Hippocampal formation (tissue), 2 donors: ENCODE measurements at places on chromosomes 7 and 10.

- no peak for DNase-seq
Observed at GRCh38 chr10:5910323-5911100, 20.5 kb downstream of the FBH1 start.

- DNase-seq = no peak
Observed at GRCh38 chr7:37262181-37262580, 186.5 kb downstream of the ELMO1 start.

DNA sequence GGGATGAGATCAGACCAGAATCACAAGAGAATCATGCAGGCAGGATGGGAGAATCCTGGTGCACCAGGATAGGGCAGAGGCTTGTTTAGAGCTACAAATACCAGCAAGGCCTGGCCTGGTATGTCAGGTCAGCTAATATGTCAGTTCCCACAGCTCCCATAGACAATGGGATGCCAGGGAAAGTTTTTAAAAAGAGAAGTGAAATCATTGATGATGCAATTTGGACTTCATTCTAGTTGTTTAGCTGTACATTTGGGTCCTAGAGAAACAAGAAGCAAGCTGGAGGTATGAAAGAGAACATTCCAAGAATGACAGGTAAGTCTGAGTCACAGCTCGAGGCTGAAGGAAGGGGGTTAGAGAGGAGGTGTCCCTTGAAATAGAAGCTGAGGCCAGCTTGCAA, 45.2 kb downstream of the GPR141 start:
- DNase-seq = no peak

DNA sequence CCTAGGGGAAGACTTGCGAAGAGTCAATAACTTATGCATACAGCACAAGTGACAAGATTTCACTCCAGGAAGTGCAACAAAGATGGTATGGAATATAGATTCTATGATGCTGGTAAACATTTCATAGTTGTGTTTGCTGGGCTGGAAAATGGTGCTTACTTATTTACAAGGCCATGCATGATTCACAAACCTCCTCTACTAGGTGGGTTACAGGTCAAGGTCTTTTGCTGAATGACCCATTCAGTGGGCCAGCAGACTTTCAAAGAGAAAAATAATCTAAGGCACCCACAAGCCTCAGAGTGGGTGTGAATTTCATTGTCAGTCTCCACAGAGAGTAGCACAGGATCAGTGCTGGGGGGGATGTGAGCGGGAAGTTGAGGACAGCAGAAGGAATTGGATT, 378.5 kb downstream of the PLXNA4 start:
- DNase-seq = no peak

DNA sequence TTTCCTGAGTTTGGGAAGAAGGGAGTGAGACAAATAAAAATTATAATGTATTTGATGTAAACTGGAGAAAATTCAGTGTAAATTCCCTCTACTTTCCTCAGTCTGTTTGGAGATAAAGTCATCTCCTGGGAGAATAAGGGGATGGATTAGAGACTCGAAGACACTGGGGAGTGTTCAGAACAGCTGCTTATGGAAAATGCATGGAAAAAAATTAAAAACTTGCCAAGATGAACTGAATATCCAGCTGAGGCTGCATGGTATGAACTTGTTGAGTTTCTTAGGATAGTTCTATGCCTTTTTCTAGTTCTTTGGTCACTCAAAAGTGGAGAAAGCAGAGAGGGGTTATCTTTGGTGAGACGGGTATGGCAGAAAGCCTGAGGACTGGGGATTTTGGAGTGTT, 210.5 kb downstream of the BICC1 start:
- no peak for DNase-seq

GRCh38 chr10:119439922-119440321, 102.6 kb downstream of the RGS10 start:
- DNase-seq = no peak

- no peak for DNase-seq
Observed at GRCh38 chr10:93695740-93696139, 6.7 kb downstream of the FRA10AC1 start.

- DNase-seq = no peak
Observed at GRCh38 chr7:37942934-37943610, 22.6 kb downstream of the EPDR1 start.

GRCh38 chr10:124648738-124649137, 95.4 kb downstream of the FAM53B start:
- DNase-seq = peak; percentile 68

- no peak for DNase-seq
Observed at GRCh38 chr10:31147210-31147608, 115.5 kb upstream of the ZNF438 start.

GRCh38 chr7:132866144-132866531, 215.8 kb downstream of the CHCHD3 start:
- DNase-seq = no peak

- no peak for DNase-seq
Observed at GRCh38 chr10:99958302-99958701, 51.4 kb downstream of the DNMBP start.

- no peak for DNase-seq
Observed at GRCh38 chr7:95919556-95919955, 147.2 kb downstream of the DYNC1I1 start.

- DNase-seq = no peak
Observed at GRCh38 chr7:156754201-156754600, 113.6 kb downstream of the RNF32 start.

- DNase-seq = no peak
Observed at GRCh38 chr10:115932099-115932498, 340.9 kb downstream of the GFRA1 start.

- no peak for DNase-seq
Observed at GRCh38 chr10:58622246-58622645, 109.6 kb downstream of the BICC1 start.

DNA sequence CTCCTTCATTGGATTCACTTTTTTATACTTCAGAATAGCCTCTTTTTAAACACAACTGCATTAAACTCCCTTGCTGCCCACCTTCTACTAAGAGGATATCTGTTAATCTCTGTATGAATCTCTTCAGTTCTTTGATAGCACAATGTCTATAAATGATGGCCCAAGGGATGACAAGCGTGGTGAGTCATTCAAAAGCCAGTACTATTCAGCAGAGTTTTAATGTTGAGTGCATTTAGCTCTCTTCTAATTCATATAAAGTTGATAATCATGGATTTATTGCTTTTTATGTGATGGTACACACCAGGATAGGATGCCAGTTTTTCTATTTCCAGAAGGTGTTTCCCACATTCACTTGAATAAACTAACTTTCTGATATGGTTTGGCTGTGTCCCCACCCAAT, 57.4 kb upstream of the HECTD2 start:
- DNase-seq = no peak

DNA sequence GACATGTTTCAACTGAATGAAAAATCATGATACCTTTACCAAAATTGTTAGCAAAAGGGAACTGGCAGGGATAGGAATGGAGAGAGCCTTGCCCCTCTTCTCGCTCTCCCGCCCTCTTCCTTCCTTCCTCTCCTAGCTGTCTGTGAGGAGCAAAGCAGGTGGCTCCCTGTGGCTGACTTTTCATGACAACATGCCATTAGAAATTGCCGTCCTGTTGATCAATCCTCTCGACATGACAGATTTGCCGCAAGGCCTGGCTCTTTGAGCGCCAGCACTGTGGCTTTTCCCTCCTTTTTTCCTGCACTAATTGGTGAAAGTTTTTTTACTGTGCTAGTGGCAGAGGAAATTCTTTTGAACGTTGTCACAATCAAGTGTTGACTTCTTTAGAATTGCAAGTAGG, 171.1 kb downstream of the TCF7L2 start:
- DNase-seq = no peak

DNA sequence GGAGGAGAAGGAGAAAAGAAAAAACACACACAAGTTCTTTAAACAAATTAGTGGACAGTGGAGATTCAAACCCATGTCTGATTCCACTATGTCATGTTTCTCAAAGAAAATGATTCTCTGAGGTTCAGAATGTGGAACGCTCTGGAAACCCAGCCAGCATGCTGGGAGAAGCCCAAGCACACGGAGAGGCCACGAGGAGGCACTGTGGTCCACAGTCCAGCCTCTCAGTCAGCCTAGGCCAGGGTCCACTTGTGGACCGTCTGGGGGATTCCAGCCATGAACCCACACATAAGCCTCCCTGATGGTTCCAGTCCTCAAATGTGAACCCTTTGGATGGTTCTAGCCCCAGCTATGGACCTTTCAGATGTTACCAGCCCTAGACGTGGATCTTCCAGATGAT, 73.4 kb downstream of the CAV1 start:
- DNase-seq = no peak

DNA sequence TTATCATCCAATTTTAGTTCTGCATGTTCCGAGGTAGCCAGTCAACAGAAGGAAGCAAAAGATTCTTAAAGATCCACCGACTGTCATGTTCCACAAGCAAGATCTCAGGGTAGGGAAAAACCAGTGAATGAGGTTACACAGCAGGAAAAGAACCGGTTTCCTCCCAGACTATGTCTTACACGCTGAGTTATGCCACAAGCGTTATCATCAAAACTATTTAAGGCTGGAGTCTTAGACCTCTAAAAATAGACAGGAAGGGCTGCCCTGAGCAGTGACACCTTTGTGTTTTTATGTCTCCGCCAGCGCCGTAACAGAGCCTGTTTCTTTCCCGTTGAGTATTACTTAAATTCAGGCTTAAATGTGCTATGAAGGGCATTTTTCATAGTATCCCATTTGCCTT, 48.3 kb downstream of the PROSER2 start:
- DNase-seq = no peak

DNA sequence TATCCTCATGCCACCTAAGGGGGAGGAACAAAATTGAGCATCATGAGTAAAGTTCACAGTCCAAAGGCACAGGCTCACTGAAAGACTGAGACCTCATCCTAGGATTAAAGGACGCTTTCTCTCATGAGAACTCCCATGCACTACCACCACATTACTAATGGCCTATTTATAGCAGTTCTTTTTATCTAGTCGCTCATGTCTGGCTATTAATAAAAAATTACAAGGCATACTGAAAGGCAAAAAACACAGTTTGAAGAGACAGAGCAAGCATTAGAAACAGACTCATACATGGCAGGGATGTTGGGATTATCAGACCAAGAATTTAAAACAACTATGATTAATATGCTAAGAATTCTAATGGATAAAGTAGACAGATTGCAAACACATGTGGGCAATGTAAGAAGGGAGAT, 46.0 kb upstream of the CDK13 start:
- no peak for DNase-seq

- no peak for DNase-seq
Observed at GRCh38 chr10:118405928-118406327, 63.8 kb upstream of the FAM204A start.

DNA sequence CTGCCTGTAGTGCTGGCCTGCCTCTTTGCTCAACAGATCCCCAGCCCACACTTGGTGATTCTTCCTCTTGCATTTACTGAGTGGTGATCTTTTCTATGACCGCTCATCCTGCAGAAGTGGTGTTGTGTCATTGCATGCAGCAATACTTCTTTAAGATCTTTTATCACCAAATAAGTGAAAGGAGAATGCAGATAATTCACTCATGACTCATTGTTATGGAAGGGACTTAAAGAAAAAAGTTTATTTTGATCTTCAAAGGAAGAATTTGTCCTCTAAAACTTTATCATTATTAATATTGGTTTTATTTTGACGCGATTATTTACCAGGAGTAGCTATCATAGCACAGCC, 489.1 kb upstream of the CELF2 start:
- DNase-seq = no peak

DNA sequence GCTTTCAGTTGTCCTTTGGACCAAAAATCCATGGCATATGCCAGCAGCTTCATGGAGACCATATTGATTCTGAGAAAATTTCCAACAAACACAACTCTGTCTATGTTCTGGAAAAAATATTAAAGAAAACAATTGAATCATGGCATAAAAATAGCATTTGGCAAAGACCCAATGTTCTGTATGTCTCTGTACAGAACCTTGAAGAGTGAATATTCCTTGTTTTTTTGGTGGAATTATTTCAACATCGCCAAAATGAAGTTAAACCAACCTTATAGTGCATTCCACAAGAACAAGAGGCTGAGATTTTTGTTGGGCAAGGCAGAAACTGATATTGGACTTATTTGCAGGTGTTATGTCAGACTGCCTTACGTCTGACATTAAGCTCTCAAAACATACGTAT, 53.3 kb upstream of the SLC16A12 start:
- DNase-seq = no peak

DNA sequence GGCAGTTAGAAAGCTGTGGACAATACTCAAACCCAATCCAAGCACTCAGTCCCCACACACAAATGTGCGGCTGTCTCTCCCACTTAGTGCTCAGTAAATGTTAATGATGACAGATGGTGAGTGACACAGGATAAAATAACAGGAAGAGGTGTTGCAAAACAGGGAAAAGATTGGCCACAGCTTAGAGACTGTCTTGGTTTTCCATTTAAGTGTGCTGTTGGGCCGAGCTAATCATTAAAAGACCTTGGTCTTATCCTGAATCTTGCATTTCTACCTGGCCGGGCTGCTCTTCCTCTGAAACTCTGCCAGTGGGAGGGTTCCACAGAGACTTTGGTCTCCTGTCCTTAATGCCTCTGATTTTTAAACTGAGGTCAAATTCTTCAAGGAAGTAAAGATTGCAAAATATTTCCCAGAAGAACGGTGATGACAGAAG, 113.1 kb upstream of the RNF32 start:
- DNase-seq = no peak

DNA sequence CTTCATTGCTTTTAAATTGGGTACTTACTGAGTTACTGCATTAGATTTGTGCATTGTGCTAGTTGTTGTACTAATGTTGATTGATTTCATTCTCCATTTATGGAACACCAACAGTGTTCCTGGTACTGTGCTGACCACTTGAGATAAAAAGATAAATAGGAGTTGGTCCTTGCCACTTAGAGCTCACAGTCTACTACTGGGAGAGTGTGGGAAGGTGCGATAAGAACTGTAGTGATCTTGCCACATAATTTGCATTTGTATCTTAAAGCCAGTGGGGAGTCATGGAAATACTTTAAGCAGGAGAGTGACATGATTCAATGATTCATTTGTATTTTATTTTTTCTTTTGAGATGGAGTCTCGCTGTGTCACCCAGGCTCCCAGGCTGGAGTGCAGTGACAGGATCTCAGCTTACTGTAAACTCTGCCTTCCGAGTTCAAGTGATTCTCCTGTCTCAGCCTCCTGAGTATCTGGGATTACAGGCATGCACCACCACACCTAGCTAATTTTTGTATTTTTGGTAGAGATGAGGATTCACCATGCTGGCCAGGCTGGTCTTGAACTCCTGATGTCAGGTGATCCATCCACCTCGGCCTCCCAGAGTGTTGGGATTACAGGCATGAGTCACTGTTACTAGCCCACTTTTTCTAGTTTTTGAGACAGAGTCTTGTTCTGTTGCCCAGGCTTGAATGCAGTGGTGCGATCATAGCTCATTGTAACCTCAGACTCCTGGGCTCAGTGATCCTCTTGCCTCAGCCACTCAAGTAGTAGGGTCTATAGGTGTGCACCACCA, 51.2 kb upstream of the TMEM248 start:
- DNase-seq = no peak

DNA sequence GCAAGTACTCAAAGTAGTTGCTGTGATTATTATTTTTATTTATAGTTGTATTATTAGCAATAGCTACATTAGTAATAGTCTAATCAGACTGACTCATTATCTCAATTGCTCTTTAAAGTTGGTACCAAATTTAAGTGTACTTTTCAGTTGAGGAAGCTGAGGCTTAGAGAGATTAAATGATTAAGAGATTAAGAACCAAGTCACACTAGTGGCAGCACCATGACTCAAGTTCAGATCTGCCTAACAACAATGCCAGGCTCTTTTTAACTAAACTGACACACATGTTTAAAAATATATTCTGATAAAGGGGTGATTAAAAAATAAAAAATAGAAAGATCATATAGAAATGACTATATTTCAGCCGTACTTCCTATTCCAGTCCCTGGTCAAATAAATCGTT, 42.0 kb downstream of the FZD1 start:
- DNase-seq = no peak
